Psoas muscle (tissue), 8 donors: ENCODE measurements at places on chromosomes 6 and 20.

DNA sequence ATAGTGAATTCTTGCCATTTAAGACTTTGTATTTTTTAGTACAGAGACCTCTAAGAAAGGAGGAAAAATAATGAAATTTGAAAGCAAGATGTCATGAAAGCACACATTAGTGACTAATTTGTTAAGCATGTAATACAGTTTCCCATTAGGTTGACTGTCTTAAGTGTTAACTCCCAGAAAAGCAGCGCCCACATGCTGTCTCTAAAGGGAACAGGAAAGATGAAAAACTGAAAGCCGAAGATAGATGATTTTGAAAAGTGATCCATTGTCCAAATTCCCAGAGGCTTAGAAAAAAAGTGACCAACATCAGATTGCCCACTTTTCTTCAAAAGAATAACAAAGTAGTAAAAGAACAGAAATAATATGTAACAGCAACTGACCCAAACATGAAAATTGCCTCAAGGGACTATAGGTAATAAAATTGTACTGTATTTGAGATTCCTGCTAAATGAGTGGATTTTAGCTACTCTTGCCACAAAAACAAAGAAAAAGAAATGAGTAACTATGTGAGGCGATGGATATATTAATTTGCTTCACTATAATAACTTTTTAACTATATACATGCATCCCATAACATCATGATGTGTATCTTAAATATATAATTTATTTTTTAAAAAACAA is 83.2 kb upstream of the OGFRL1 start:
- no peak for DNase-seq

GRCh38 chr6:24574809-24575208 is 71.2 kb downstream of the KIAA0319 start:
- DNase-seq: no peak

DNA sequence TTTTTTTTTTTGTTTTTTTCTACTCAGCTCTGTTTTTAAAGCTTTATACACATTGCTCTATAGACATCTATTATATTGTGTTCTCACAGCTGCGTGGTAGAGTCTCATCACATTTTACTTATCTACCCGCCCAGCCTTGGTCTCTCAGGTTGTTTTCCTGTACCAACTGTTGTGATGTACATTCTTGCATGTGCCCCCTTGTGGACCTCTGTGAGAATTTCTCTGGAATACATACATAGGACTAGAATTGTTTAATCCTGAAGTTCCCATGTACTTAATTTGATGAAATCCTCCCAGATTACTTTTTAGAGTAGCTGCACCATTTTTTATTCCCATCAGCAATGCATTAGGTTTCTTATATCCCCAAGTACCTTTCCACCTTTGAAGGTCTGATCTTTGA is 40.4 kb upstream of the TINAG start:
- no peak for DNase-seq

DNA sequence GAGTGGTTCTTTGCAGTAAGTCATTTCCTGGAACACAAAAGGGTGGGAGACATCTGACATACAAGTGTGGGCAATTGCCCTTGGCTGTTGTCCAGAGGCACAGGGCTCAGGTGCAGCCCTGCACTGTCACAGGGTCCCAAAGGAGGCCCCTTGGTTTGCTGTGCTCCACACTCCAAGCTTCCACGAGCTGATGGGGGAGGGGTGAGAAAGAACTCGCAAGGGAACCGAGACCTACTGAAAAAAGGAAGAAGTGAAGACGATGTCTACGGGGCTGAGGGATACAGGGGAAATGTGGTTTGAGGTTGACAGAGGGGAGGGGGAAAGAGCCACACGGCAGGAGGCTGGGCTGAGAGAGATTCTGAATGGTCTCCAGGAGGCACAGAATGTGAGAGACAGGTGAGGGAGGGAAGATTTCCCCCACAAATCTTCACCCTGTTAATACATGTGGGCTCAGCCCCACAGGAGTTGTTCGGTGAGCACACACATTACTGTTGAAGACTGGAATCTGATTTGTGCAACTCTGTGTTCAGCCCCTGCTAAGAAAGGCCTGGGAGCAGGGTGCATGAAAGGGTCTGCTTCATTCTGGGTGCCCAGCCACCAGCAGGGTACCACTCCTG is 123.4 kb downstream of the LY86 start:
- no peak for DNase-seq

DNA sequence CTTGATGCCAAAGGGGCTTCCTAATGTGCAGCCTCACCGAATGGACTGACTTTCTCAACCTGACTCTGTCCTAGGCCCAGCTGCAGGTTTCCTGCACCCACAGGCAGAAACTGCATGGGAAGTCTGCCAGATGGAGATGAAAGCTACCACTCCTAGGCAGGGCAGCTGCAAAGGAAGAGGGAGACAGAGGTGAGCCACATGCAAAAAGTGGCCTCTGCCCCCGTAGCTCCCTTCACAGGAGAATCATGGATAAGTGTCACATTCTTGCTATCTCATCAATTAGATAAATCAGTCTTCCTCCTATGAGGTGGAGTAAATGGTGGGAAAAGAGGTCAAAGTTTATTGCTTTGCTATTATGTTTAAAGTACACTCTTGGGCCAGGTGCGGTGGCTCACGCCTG is 191.3 kb downstream of the ALDH8A1 start:
- DNase-seq: no peak

GRCh38 chr20:33393609-33394008 is 7.7 kb downstream of the CDK5RAP1 start:
- no peak for DNase-seq

GRCh38 chr6:124775121-124775520 is 187.1 kb upstream of the RNF217 start:
- no peak for DNase-seq

GRCh38 chr6:11241793-11242201 is 9.3 kb upstream of the NEDD9 start:
- peak; percentile 66 for DNase-seq

DNA sequence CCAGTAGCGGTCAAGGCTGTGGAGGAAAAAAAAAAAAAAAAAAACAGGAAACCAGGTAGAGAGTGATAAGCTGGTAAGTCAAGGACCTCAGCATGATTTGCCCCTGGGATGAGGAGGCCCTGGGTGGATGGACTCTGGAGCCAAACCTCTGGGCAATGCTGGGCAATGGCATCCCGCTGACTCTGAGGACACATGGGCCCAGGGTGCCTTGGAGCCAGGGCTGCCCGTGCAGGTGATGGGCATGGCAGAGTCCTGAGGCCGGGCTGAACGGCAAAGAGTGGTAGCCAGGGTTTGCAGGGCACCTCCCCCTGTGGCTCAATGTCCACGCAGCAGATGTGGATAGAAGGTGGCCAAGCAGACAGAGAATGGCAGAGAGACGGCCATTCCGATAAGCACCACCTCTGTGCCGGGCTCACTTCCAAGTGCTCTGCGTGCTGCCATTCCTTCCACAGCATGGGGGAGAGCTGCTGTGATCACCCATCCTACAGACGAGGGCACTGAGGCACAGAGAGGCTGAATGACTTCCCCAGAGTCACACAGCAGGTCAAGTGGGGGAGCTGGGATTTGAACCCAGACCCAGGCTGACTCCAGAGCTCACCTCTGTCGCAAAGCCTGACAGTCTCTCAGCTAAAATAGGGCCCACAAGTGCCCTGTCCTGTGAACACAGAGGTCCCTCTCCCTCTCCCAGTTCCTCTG is 353.9 kb downstream of the CDH4 start:
- DNase-seq: no peak

DNA sequence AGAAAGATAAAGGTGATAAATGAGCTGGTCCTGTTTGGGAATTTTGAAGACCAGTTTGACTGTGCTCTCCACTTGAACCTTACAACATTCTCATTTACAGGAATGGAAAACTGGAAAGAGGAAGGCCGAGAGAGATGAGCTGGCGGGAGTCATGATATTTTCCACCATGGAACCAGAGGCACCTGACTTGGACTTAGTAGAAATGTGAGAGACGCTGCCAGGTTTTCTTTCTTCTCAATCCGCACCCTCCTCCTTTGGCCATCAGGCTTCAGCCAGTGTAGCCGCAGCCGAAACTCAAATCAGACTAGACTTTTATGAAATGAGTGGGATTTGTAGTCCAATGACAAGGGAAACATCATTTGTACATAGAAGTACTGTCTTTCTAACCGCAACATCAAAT is 54.7 kb upstream of the SYNJ2 start:
- no peak for DNase-seq

GRCh38 chr6:78781001-78781400 is 86.3 kb upstream of the IRAK1BP1 start:
- DNase-seq: no peak

- no peak for DNase-seq
Measured at GRCh38 chr6:45500924-45501816, 123.4 kb upstream of the SUPT3H start.

GRCh38 chr6:147950623-147950987 is 392.0 kb upstream of the SASH1 start:
- no peak for DNase-seq

GRCh38 chr20:23305098-23305497 is 45.5 kb upstream of the NXT1 start:
- DNase-seq: no peak

- no peak for DNase-seq
Measured at GRCh38 chr20:53141201-53142050, 169.3 kb downstream of the TSHZ2 start.

GRCh38 chr6:144447472-144447871 is 162.3 kb downstream of the UTRN start:
- no peak for DNase-seq

GRCh38 chr6:161127071-161127740 is 135.6 kb downstream of the MAP3K4 start:
- no peak for DNase-seq

DNA sequence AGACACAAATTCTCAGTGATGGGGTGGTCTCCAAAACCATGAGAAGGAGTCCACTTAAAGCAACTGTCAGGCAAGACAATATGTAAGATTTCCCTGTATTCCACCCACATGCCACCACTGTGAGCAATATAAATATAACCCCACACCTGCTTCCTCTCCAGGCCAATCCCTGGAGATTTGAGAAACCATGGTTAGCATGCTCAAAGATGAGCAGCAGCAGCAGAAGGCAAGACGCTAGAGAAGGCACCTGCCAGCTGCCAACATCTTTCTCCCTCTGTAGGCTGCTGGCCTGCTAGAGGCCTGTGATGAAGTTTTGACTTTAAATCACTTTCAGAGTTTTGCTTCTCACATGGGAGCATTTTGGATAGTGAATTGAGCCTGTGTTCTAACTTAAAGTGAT is 7.9 kb upstream of the SOD2 start:
- no peak for DNase-seq

DNA sequence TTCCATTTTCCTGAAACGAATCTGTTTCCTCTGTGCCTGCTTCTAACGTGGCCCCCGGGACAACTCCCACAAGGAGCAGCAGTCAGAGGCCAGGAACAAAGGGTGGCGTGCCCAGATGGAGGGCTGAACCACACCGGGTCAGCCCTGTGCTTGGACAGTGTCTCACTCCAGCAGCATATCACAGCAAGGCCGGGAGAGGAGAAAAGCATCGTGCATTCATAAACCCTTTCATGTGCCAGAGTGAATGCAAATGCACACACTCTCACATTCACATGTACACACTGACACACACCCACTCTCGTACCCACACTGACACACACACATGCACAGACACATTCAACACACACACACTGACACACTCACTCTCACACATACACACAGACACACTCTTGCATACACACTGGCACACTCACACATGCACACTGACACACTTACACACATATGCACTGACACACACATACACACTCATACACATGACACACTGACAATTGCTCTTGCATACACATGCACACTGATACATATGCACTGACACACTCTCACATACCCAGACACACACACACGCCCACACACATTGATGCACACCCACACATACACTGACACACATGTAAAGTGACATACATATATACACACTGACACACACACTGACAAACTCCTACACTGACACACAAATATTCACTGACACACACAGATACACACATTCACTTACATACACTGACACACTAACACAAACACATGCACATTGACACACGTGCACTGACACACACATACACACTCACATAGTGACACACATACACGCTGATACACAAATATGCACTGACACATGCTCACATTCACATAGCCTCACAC is 237.0 kb downstream of the LRFN2 start:
- no peak for DNase-seq

DNA sequence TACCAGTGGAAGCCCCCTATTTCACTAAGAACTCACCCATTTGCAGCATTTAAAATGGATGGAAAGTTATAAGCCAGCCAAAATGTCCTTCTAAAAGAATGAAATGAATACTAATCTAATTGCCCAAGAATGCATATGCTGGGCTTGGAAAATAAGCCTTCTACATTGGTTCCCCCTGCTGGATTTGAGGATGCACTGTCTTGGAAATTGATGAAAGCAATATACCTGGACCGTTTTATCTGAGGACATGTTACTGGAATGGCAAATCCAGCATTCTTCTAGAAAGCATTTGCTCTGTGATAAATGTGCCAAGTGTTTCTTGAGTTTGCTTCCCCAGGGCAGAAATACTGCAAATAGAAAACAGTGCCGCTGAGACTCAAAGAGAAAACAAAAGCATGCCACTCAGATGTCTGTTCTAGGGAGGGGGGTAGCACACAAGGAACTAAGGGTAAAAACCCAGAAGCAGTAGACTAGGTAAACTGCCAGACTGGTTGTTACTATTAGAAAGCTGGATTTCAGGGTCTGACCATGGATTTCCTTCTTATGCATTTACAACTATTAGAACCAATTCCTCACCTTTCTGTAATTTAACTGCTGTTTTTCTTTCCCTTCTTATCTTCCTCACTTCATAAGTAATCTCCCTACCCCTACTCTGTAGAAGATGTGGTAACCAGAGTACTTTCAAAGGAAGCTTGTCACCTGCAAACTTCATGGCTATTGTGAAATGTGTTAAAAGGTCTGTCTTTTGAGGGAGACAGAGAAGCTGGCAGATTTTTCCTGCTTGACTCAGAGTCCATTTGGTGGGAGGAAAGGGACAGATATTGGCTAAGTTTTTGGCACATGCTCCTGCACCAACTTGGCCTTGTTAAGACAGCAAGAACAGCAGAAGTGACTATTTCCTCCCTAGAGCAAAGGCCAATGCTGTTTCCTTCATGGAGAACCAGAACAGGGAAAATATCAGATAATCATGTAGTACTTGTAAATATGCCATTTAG is 642.6 kb downstream of the KIF16B start:
- no peak for DNase-seq

GRCh38 chr6:46626228-46626909 is 26.2 kb downstream of the CYP39A1 start:
- DNase-seq: no peak

GRCh38 chr20:50141811-50142561 is 11.5 kb downstream of the PEDS1 start:
- no peak for DNase-seq

- DNase-seq: no peak
Measured at GRCh38 chr6:69801225-69801624, 4.4 kb upstream of the LMBRD1 start.
